Heart right ventricle (tissue), 16 donors: ENCODE measurements at places on chromosomes 1 and 21. TPM values are rescaled to one million over a fixed set of nuclear protein-coding genes. Genes with fewer than 3 reads are reported as not detected.

CHRM3 gene
- polyA plus RNA-seq, result 0.22 TPM

TIE1 gene
- 38.7 TPM for polyA plus RNA-seq

ITLN2 gene
- 0.22 TPM for polyA plus RNA-seq

DCST1 gene
- polyA plus RNA-seq, result 0.29 TPM

SIM2 gene
- not detected for polyA plus RNA-seq

METTL13 gene
- 3.2 TPM for polyA plus RNA-seq

ARHGAP30 gene
- 1.4 TPM for polyA plus RNA-seq

CGN gene
- 0.07 TPM for polyA plus RNA-seq

GBP3 gene
- 2.9 TPM for polyA plus RNA-seq

- no peaks in the 10 kb centered on the region for H3K27me3 ChIP-seq
- no peak for DNase-seq
- H3K4me3 ChIP-seq, result no peak overlapping the region
- peaks cover 29% of the 10 kb centered on the region for H3K4me1 ChIP-seq
- H3K36me3 ChIP-seq, result peaks cover 17% of the 10 kb centered on the region
Observed at GRCh38 chr1:116971258-116971860, 30.2 kb upstream of the CD101 start.

GRCh38 chr21:34545079-34545884 lies 33.3 kb upstream of the KCNE1 start:
- H3K36me3 ChIP-seq, result no peaks in the 10 kb centered on the region
- H3K27ac ChIP-seq, result peak overlapping the region; percentile 77
- H3K4me3 ChIP-seq, result no peak overlapping the region
- no peak for DNase-seq

GRCh38 chr21:26945916-26946675 lies 20.8 kb downstream of the ADAMTS5 start:
- DNase-seq, result peak; percentile 13
- H3K36me3 ChIP-seq, result no peaks in the 10 kb centered on the region
- no peak overlapping the region for H3K4me3 ChIP-seq
- H3K27ac ChIP-seq, result no peak overlapping the region
- peaks cover 10% of the 10 kb centered on the region for H3K4me1 ChIP-seq
- no peaks in the 10 kb centered on the region for H3K27me3 ChIP-seq

DNA sequence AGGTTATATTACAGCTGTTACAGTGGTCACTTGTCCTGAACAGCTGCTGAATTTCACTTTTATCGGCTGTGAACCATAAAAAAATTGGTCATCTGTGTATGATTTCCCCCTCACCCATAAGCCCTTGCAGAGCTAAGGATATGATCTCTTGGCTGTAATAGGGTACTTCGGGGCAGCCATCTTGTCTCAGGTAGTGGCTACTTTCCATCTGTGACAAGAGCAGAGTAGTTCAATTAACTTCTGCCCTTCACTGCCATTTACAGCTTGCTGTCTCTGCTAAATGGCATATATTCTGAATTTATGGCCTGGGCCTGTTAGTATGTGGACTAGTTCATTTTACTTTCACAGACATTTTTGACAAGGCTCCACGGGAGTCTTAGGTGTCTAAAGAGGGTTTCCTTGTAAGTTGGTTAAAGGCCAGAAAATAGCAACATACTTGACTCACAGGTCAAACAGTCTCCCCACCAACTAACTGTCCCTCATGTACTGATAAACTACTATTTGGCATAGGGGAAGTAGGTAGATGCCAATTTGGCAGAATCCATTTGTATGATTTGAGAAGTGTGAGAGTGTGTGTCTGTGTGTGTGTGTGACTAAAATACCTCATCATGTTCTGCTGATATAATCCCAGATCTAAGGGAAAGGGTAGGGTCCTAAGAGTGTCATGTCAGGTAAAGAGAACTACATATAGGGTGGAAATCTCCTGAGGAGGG lies 151.6 kb downstream of the KCTD3 start:
- H3K27ac ChIP-seq, result no peak overlapping the region
- no peak for DNase-seq
- H3K4me3 ChIP-seq, result no peak overlapping the region
- no peaks in the 10 kb centered on the region for H3K27me3 ChIP-seq
- no peaks in the 10 kb centered on the region for H3K36me3 ChIP-seq
- H3K4me1 ChIP-seq, result no peaks in the 10 kb centered on the region

- no peaks in the 10 kb centered on the region for H3K27me3 ChIP-seq
- no peaks in the 10 kb centered on the region for H3K36me3 ChIP-seq
- H3K4me3 ChIP-seq, result no peak overlapping the region
- no peaks in the 10 kb centered on the region for H3K4me1 ChIP-seq
- no peak for DNase-seq
- H3K27ac ChIP-seq, result no peak overlapping the region
Observed at GRCh38 chr1:118636004-118636403, 352.1 kb downstream of the TBX15 start.

DNA sequence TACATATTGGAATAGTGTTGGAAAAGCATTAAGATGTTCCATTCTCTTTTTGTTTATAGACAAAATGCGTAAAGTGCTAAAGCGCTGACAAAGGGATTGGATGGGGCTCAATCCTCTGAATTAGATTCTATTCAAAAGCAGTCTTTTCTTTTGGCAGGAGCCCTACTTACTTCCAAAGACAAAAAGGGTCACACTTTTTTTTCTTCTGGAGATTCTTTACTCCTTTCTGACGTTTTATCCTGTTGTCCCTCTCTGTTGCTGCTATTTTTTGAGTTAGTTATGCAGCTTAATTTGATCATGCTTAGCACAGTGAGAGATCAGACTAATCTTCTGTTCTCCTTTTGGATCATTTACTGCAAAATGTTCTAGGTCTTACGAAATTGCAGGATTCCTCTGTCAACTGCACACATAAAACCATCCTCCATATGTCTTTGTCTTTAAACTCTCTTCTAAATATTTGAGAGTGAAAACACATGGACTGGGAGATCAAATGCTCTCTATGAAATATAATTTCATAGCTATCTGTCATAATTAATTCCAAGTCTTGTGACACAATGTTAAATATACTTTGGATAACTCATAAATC lies 656.4 kb upstream of the ADGRL2 start:
- no peaks in the 10 kb centered on the region for H3K4me1 ChIP-seq
- no peak for DNase-seq
- H3K36me3 ChIP-seq, result no peaks in the 10 kb centered on the region
- H3K4me3 ChIP-seq, result no peak overlapping the region

DNA sequence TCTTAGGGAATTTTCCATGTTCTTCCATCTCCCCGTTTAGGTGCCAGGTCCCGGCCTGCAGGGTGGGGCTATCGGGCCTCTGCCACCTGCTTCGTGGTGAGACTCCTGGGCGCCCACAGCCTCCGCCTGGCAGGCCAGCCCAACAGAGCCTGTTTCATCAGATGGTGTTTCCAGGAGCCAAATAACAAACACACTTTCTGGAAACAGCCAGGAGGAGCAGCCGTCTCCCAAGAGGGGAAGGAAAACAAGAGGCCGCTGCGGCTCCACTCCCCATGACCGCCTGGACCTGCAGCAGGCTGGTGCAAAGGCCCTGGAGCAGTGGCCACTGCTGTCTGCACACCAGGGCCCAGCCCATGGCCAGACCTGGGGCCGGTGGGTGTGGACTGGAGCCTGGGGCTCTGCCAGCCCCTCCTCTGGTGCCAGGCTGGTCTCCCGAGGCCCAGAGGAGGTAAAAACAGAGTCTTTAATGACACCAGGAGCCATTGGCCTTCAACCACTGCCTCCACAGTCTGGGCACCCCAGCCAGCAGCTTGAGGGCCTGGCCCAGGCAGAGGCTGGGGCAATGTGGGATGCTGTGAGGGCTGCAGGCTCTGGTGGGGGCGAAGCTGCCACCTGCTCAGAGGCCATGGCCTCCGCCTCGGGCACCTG lies 55.0 kb downstream of the SLX9 start:
- no peak overlapping the region for H3K27ac ChIP-seq
- no peak for DNase-seq
- peaks cover 5% of the 10 kb centered on the region for H3K4me1 ChIP-seq
- H3K4me3 ChIP-seq, result no peak overlapping the region

DNA sequence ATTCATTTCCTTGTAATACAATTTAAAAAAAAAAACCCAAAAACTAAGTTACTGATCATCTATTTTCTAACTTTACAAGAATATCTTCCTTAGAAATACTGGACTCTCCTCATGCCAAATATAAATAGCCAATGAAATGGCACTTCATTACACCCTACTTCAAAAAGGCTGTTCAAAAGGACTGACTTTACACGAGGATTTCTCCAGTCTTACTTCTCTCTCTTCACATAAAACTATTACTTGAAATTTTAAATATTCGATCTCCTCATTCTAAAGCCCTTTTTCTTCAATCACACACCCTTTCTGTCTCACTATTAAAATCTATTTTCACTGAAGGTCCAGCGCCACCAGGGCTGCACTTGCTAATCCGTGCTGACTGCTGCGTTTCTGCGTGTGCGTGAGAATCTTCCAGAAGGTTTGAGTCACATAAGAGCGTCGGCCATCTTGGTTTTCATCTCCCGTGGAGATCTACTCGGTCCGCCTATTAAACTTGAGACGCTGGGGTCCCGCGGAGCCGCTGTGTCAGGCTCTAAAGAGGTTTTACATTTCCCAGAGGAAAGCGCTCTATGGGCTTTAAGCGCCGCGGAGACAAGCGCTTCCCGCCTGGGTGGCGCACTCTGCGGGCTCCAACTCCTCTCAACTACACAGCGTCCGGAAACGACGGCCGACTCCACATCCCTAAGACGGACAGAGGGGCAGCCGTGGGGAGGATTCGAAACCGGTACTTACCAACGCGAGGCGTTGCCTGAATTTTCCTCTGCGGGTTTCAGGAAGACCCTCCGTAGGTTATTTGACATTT lies 631 bp downstream of the LRIF1 start:
- H3K4me3 ChIP-seq, result peak overlapping the region; percentile 90
- H3K36me3 ChIP-seq, result no peaks in the 10 kb centered on the region
- peak; percentile 48 for DNase-seq
- H3K27me3 ChIP-seq, result no peaks in the 10 kb centered on the region

DNA sequence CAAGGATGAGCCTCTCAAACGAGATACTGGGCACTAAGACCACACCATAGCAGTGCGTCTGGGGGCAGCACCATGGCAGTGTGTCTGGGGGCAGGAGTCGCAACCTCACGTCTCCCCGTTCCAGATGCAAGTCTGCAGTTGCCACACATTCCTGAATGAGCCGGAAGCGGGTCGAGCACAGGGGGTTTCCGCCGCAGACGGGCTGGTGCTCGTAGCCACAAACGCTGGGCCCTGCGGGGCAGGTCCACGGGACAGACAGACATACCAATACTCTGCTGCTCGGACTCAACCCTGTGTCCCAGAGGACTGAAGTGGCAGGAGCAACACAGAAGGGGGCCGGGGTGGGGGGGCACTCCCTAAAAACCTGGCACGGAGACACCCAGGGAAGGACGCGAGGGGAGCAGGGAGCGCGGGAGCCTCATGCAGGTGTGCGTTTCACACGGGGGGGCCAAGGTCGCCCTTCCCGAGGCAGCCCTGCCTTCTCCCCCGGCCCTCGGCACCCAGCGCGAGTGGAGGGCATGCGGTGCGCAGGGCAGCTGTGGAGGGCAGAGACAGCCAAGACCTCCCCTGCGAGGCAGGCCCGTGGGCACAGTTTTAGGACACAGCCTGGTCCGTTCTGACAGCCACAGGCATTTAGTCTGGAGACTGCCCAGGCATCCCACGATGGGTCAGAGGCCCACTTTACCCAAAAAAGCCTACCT lies 24.5 kb downstream of the PTTG1IP start:
- no peak overlapping the region for H3K4me3 ChIP-seq
- no peak for DNase-seq
- no peaks in the 10 kb centered on the region for H3K27me3 ChIP-seq
- H3K4me1 ChIP-seq, result peaks cover 33% of the 10 kb centered on the region
- H3K27ac ChIP-seq, result no peak overlapping the region

- H3K27ac ChIP-seq, result peak overlapping the region; percentile 96
- peak overlapping the region; percentile 44 for H3K4me3 ChIP-seq
Observed at GRCh38 chr1:119631433-119632102, 16.5 kb downstream of the ZNF697 start.

DNA sequence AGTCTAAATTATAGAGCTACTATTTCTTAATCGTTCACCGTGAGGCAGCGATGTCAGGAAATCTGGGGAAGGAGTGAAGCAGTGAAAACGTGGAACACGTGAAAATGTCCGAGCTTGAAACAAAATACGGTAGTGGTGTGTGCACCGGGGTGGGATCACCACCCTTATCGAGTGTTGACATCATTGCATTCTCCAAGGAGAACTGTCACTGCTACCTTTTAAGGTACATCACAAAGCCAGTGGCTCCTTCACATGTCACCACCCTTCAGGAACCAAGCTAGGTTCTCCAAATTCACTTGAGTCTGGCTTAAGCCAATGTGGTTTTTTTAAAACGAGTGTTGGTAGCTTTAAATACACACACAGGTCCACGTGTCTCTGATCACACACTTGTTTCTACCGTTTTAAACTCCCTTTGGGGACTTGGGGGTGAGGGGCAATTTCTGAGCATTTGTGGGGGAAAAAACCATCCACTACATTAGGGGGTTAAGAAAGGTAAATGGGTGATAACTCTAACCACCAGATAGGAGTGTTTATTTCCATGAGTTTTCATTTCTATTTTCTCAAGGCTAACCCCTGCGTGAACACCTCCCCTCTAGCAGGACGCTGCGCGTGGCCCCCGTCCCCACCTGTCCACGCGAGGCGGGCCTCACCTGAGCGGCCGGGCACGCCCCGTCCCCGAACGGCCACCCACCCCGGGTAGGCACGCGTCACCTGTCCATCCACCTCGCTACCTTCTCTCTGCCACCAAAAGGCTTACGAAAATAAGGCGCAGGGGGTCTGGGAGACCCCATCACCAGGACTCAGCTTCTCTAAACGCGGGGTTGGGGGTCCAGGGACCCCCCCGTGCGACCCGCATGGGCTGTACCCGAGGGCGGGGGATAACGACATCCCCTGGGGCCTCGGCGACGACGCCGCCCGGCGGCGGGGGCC lies 978 bp downstream of the PRDM15 start:
- H3K27ac ChIP-seq, result no peak overlapping the region
- peaks cover 13% of the 10 kb centered on the region for H3K4me1 ChIP-seq
- no peaks in the 10 kb centered on the region for H3K27me3 ChIP-seq
- no peak for DNase-seq

DNA sequence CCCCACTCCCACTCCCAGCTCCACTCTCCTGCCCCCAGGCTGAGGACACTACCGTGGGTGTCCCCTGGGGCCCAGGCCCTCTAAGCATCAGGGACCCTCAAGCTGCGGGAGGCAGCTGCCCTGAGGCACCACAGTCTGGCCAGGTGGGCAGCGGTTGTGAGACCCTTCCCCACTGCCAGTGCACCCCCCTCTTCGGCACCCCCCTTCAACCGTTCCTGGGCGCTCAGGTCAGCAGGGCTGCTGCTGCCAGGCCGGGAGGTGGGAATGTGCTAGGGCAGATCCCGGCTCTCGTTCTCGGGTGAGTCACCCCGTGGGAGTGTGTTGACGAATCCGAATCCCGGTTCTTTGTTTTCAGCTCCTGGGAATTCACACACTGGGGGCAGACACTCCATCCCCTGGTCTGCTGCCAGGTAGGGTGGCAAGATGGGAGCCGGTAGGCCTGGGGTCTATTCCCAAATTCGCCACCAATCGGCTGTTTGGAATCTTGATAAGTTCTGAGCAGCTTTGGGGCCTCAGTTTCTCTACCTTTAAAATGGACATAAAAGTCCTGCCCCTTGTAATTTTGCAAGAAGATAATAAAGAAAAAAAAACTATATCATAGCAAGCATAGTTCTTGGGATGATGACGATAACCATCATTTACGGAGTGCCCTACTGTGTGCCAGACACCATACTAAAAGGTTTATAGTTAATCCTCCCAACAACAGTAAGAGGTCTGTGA lies 28.5 kb upstream of the CASZ1 start:
- H3K27me3 ChIP-seq, result peaks cover 12% of the 10 kb centered on the region
- no peaks in the 10 kb centered on the region for H3K36me3 ChIP-seq
- peaks cover 5% of the 10 kb centered on the region for H3K4me1 ChIP-seq
- no peak overlapping the region for H3K4me3 ChIP-seq

- peak overlapping the region; percentile 96 for H3K27ac ChIP-seq
- no peaks in the 10 kb centered on the region for H3K27me3 ChIP-seq
- peak overlapping the region; percentile 87 for H3K4me3 ChIP-seq
- peaks cover 46% of the 10 kb centered on the region for H3K36me3 ChIP-seq
- H3K4me1 ChIP-seq, result peaks cover 60% of the 10 kb centered on the region
Observed at GRCh38 chr1:161119092-161119903, 1.4 kb downstream of the NIT1 start.
